ENCODE measurements at places on chromosomes 4 and X.

- no peak for DNase-seq
Observed at GRCh38 chr4:106868381-106869035, 167.6 kb downstream of the DKK2 start.

GRCh38 chr4:76013540-76013939, 6.2 kb upstream of the CXCL9 start:
- no peak for DNase-seq

GRCh38 chr4:173436771-173437265, 37.9 kb upstream of the SCRG1 start:
- no peak for DNase-seq

DNA sequence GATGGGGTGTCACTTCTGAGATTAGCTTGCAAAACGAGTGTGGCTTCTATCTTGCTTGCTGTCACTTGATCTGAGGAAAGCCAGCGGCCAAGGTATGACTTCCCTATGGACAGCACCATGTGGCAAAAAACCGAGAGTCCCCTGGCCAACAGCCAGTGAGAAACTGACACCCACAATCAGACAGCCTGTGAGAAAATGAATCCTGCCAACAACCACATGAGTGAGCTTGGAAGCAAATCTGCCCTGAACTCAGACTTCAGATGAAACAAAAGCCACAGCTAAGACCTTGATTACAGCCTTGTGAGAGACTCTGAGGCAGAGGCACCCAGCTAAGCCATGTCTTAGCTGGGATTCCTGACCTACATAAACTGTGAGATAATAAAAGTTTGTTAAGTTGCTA, 45.5 kb downstream of the PPP1R2C start:
- DNase-seq, result no peak

- DNase-seq, result no peak
Observed at GRCh38 chrX:100864657-100865391, 9.3 kb downstream of the NOX1 start.

DNA sequence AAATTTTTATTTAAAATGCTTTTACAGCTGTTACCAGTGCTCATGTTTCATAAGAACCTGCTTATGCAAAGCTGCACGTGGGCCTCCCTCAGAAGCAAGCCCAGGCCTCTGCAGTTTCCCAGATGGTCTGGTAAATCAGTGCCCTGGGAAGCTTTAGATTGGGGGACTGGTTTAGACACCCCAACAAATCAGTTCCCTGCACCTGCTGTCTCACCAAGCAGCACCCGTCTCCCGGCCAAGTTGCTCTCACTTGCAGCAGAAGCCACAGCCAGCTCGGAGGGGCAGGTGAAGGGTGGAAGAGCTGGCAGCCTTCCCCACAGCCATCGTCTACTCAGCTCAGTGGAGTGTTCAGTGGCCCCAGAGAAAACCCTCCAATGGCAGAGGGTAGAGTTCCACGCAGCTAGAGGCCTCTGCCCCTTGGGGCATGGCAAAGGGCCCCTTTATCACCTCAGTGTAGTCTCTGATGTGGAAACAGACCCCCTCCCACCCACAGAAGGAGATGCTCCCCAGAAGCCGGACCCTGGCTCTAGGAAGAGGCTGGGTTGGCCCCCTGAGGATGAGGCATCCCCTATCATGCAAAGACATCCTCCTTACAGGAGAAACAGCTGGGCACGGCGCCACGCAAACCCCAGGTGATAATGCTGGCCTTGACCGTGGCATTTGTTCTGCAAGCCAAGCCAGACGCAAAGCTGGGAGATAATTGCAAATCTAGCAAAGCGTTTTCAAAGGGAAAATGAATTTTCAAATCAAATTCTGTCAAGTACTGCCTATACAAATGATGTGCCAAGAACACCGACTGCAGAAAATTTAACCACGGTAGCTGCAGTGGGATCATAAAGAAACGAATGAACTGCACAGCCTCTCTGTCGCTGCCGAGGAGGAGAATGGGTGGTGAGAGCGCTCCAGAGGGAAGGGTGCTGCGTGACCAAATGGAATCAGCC, 51.9 kb downstream of the ZFYVE28 start:
- no peak for DNase-seq
